Pancreas (tissue), 10 donors: ENCODE measurements at places on chromosomes 5 and 9. TPM values are rescaled to one million over a fixed set of nuclear protein-coding genes. Genes with fewer than 3 reads are reported as not detected.
A peak's percentile ranks its signal among the peaks of the same experiment; 100 is the strongest.

PCDHGC4 gene
- total RNA-seq: 1.1 TPM

PCDHA10 gene
- 2.0 TPM for total RNA-seq

MACROH2A1 gene
- 38.9 TPM for total RNA-seq

DNA sequence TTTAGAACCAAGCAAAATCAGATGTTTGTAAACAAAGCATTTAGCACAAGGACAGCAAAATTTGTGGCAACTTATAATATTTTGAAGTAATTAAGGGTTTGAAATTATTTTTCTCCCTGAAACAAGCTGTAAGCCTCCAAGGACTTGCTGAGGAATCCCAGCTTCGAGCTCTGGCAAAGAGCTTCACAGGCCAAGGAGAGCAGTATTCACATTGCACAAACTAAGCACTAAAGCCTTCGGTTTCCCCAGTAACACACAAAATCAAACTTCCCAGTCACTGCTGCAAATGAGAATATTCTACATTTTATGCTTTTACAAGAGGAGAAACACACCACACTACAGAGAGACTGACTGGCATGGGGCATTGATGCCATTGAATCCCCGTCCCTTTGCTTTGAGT, 101.9 kb downstream of the WDR41 start:
- H3K27me3 ChIP-seq: no peaks in the 10 kb centered on the region
- H3K4me3 ChIP-seq: no peak overlapping the region
- H3K36me3 ChIP-seq: no peaks in the 10 kb centered on the region

DNA sequence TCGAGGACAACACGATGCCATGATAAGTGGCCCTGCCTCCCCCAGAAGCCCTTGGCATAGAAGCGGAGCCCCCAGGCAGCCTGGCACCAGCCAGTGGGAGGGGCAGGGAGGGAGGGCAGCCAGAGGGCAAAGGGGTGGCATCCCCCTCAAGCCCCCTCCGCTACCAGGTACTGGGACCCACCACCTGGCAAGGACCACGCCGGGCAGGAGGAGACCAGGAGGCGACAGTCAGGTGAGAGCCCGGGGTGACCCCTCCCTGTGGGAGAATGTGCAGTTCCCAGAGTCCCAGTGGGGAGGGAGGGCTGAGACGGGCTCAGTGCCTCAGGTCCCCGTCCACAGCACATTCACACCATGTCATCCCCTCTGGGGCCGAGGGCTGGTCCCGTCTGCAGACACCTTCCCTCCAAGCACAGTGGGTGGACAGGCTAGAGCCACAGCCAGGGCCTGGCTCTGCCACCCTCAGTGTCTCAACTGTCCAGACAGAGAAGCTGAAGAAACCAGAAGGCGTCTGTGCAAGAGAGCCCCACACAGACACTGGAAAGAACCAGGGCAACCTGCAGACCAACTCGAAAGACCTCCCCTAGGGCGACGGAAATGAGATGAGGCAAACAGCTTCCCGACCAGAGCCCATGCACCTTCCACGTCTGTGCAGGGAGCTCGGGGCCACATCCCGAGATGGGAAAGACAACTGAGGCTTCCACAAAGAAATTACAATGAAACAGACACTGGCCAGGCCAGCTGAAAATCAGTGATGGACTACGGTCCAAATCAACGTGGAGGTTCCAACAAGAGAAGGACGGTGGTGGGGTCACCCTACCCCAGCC, 11.1 kb downstream of the BRD3 start:
- no peaks in the 10 kb centered on the region for H3K36me3 ChIP-seq
- H3K4me3 ChIP-seq: no peak overlapping the region
- no peaks in the 10 kb centered on the region for H3K27me3 ChIP-seq
- H3K4me1 ChIP-seq: peaks cover 38% of the 10 kb centered on the region
- peak overlapping the region; percentile 79 for H3K27ac ChIP-seq

DNA sequence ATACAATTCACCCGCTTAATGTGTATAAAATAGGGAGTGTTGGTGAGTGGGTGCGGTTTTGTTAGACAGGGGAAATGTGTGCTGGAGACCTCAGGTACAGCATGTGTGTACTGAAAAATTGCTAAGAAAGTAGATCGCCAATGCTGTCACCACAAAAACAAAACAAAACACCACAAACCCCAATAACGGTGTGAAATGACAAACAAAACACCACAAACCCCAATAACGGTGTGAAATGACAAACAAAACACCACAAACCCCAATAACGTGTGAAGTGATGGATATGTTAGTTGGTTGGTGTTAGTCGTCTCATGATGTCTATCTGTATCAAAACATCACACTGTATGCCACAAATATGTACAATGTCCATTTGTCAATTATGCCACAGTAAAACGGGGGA, 14.2 kb upstream of the GFPT2 start:
- H3K36me3 ChIP-seq: no peaks in the 10 kb centered on the region
- H3K4me1 ChIP-seq: no peaks in the 10 kb centered on the region
- H3K27ac ChIP-seq: no peak overlapping the region
- H3K27me3 ChIP-seq: no peaks in the 10 kb centered on the region
- H3K4me3 ChIP-seq: no peak overlapping the region
- no peak for DNase-seq
